ENCODE measurements at places on chromosomes 7 and 10.

GRCh38 chr10:59649606-59650346 lies 59.9 kb downstream of the SLC16A9 start:
- DNase-seq = no peak

DNA sequence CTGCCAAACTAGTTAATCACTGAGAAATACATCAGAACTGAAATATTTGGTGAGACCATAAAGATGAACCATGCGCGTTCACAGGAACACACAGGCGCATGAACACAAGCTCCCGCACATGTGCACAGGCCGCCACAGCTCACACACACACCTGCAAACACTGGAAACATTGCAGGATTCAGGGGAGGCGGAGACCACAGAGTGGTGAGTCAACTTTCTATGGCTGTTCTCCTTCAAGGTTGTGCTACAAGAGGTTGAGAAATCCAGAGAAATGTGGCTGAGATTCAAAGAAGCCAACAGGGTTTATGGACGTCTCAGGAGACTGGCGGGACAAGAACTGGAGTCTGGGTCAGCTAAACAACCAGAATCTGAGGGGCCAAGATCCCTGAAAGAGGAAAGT lies 17.8 kb downstream of the ESYT2 start:
- DNase-seq = peak; percentile 67

DNA sequence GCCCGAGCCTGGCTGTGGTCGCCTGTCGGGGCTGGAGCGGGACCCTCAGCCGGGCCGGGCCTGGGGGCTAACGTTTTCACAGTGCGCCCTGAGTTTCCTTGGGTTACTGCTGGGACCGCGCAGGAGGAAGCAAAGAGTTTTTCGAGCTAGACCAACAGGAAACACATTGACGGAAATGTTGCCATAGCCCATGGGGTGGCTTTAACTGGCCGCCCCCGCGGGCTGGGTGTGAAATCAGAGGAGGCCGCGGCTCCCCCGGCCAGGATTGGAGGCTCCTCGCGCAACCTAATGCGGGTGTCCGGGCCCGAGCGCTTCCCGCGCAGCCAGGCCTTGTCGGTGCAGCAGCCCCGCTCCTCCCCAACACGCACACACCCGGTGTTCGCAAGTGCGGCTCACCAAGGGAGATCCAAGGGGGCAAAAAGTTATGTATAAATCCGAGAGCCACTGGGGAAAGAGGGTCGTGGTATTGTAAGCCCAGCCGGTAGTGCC lies 1.9 kb downstream of the HHEX start:
- no peak for DNase-seq

- DNase-seq = peak; percentile 52
These were observed 109.4 kb downstream of the SEMA3A start for GRCh38 chr7:84085147-84085546.

GRCh38 chr10:128825626-128826025 lies 641.4 kb upstream of the MGMT start:
- DNase-seq = no peak

GRCh38 chr10:129472696-129473555 lies 5.9 kb downstream of the MGMT start:
- no peak for DNase-seq

DNA sequence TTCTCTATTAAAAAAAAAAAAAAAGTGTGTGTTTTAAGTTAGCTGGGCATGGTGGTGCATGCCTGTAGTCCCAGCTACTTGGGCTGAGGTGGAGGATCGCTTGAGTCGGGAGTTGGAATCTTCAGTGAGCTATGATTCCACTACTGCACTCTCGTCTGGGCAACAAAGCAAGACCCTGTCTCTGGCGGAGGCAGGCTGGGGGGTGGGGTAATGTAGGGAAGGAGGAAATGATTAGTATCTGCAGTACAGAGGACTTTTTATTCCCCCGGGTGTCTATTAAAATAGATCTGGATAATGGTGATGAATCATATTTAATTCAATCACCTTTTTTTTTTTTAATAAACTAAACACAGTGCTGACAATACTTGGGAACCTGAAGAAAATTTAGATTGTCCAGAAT lies 6.5 kb downstream of the CBX3 start:
- DNase-seq = no peak

DNA sequence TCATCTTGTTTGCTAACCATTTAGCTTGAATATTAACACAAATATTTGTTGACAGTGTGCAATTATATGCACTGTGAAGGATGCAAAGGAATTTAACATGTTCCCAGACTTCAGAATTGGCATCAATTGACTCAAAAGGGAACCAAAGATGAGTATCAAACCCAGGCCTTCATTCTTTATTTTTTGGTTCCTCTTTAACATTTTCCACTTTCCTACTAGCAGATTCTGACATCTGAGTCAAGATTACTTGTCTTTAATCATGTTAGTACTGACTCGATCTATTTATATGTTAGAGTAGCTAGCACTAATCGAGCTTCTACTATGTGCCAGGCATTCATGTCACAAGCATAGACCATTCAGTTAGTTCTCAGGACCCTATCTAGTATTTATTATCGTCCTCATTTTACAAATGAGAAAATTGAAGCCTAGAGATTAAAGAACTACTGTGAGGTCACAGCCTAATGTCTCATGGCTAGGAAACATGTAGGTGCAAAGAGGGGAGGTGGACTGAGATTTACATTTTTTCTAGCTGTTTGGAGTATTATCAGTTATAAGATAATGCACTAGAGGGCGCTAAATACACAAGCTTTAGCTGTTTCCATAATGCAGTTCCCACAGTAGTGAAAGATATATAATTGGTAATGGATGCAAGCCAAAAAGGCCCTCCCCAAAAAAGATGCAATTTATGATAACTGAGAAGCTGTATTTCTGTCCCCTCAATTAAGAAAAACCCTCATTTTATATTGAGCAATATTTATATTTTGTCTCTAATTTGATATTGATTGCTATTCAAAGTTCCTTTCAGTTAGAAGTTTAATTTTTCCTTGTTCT lies 32.9 kb upstream of the KMT2E start:
- DNase-seq = peak; percentile 62

GRCh38 chr10:78137147-78137546 lies 103.5 kb downstream of the RPS24 start:
- no peak for DNase-seq
